Mucosa of gallbladder (tissue), 1 donor: ENCODE measurements at places on chromosomes 7 and 10. TPM values are rescaled to one million over a fixed set of nuclear protein-coding genes. Genes with fewer than 3 reads are reported as not detected.

- DNase-seq: peak; percentile 27
Observed at GRCh38 chr7:19117091-19117869, at the start of gene TWIST1. Gene TWIST1, minus strand, starts transcription at chr7:19117636. Its CDS starts 315 bp downstream, at chr7:19117321.

GRCh38 chr10:52488606-52489485 is 174.8 kb downstream of the DKK1 start:
- no peak for DNase-seq

DNA sequence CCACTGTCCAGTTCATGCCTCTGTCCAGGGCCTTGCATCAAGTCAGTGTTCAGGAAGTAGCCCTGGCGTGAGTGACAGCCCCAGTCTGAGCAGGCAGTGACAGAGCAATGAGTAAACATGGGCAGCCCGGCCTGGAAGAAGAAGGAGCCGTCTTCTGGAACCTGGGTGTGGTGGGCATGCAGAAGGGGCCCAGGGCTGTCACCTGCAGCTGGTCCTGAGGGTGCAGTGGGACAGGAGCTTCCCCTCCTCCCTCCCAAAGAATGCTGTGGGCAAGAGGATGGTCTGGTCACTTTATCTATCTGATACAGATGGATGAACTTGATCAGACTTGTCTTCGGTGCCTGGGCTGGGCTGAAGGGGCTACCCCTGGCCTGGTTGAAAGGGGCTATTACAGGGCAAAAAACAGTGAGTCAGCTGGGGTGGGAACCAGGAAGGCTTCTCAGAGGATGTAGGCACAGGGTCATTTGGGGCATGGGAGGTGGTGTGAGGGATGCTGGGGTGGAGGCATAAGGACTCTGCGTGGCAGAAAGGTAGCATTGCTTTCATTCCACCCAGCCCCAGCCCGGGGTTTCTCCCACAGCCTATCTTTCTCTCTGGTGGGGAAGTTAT is 42.7 kb upstream of the PPIF start:
- DNase-seq: no peak

DNA sequence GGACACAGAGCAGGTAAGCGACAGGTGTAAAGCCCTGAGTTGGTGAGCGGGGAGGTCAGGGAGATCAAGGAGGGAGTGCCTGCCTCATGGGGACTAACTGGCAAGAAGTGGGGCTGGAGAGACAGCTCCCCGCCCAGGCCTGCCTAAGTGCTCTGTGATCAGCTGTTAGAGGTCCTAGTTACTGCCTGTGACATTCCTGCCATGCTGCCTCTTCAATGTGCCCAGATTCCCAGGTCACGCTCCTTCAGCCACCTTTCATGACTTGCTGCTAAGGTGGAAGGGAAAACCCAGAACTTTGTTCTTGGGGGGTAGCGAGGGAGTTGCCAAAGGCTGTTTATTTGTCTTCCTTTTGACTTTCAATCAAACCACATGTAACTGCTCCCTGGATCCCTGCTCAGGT is 114.3 kb upstream of the ZNF438 start:
- no peak for DNase-seq

DNA sequence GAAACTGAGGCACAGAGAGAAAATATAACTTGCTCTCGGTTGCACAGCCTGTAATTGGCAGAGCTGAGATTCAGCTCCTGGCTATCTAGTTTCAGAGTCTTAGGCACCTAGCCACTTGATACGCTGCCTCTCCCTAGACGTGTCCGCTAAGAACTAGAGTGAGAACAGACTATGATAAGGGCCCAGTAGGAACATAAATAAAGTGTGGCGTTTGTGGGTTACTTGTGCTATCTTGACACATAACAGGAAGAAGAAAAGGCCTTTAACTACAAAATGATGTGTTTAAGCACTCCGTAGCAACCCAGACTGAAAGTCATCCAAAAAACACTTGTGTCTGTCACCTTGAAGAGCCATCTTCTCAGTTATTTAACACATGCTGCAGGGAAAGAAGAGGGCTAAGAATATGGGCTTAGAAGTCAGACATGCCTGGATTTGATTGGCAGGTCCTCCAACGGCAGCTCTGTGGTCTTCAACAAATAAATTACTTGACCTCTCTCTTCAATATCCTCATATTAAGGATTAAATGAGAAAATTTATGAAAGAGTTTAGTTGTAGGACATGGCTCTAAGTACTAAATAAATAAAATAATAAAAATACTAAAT is 96.2 kb downstream of the SGMS1 start:
- DNase-seq: no peak

GRCh38 chr7:123872908-123873307 is 27.9 kb downstream of the HYAL4 start:
- no peak for DNase-seq

DNA sequence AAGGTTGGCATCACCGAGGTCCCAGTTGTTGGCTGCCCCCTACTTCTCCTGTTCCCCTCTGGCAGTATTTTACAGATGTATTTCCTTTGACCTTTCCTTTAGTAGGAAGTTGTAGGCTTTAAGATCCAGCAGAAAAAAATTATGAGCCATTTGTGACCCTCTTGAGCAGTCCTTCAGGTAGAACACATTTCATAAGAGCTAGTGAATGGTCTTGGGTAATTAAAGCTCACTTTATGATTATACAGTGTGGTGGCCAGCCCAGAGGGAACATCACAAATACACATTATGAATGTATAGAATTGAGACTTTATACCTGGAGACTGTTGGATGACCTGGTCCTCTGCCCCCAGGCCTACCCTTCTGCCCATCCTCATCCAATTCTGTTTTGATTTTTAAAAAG is 57.0 kb downstream of the KAT6B start:
- no peak for DNase-seq

DNA sequence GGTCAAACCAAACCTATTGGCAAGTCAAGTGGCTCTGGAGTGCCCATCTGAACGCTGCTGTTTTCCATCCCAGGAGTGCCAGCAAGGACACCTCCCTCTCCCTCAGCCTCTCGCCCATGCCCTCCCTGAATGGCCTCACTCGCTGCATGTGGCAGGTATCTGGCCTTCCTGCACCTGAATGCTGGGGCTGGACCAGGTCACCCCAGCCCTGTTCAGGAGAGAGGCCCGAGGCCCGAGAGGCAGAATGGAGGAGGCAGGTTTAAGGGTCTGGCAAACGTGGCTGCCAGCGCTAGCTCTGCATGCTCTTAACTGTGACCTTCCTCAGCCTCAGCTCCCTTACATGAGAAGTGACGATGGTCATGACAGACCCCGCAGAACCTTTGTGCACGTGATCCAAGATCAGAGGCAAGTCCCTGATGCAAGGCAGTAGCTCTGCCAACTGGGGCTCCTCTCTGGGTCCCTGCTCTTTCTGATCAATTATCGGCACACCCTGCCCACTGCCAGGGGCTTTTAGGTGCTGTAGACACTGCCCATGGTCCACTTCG is 295.7 kb upstream of the ZMIZ1 start:
- no peak for DNase-seq

- DNase-seq: no peak
Observed at GRCh38 chr7:55214707-55215106, 150.4 kb upstream of the LANCL2 start.

DNA sequence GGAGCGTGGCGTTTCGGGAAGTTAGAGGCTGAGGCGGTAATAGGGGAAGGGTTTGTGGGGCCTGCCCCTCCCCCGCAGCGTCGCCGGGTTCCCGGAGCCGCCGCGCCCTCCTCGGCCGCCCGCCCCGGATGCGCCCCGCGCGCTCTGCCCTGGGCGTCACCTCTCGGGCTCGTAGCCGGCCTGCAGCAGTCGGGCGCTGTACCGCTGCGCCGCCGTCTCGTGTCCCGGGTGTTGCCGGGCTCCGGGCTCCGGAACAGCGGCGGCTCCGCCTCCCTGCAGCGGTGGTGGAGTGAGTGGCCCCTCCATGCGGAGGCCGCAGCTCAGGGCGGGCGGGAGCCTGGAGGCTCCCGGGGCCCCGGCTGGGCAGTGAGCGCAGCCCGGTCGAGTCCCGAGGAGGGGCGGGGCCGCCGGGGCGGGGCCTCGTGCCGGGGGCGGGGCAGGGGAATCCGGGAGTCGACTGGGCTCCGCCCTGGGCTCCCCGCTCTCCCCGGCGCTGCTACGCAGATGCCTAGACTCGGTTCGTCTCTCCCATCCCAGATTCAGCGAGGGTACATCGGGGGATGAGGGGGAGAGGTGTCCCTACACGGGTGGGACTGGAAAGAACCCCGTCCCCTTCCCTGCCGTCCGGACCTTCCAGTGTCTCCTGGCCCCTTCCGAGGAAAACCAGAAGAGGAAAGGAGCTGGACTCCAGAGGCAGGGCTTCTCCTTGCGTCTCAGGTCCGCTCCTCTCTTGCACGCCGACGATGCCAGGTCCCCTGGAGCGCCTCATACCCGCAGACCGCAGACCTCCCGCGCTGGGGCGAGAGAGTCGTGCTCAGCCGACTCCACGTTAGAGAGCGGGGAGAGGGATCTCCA is at the start of gene IMPDH1:
TSS of gene IMPDH1 (minus strand) at position 387 of the 855 bp plus-strand sequence. CDS start at position 306, 81 bp downstream.
- peak; percentile 86 for DNase-seq

DNA sequence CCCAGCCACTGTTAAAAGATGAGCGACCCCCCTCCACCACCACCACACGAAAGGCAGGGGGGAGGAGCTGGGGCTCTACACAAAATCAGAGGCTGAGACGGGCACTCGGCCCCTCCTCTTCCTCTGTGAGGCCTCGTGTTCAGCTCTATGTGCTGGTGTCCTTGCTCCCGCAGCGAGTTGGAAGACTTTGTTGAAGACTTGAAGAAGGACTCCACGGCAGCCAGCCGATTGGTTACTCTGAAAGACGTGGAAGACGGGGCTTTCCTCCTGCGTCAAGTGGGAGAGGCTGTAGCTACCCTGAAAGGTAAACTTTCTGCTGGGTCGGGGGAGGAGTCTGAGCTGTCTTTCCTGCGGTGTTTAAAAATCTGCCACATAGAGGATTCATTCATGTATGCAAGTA is 203.7 kb downstream of the ARHGAP21 start:
- no peak for DNase-seq

GRCh38 chr10:29895456-29895855 is 163.9 kb downstream of the JCAD start:
- DNase-seq: peak; percentile 55

- no peak for DNase-seq
Observed at GRCh38 chr10:68318331-68319059, 13.4 kb upstream of the HNRNPH3 start.

GRCh38 chr7:148699024-148699781 is 500 bp downstream of the CUL1 start:
- peak; percentile 44 for DNase-seq

DNA sequence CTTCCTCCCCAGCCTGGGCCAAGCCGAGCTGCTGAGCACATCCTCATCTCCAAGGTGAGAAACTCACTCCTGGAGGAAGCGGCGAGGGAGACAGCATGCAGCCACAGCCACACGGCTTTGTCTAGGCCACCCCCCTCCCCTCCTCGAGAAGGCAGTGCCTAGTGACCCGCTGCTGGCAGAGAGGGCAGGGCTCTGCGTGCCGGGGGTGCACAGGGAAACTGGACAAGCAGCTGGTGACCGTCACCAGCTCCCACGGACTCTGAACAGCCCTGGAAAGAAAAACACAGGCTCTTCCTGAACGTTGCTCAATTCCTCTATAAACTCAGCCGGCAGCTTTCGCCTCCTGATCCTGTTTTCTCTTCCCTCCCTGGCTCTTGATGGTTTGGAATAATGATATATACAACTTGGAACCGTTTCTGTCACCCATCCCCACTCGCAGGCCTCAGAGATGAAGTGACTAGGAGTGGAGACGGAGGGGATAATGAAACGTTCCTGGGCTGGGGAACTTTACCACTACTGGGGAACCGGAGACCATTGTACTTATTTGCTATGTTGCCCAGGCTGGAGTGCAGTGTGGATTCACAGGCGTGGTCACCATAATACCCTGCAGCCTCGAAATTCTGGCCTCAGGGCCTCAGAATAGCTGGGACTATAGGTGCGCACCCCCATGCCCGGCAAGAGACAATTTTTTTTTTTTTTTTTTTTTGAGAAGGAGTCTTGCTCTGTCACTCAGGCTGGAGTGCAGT is 19.3 kb downstream of the PAPOLB start:
- peak; percentile 32 for DNase-seq

DNA sequence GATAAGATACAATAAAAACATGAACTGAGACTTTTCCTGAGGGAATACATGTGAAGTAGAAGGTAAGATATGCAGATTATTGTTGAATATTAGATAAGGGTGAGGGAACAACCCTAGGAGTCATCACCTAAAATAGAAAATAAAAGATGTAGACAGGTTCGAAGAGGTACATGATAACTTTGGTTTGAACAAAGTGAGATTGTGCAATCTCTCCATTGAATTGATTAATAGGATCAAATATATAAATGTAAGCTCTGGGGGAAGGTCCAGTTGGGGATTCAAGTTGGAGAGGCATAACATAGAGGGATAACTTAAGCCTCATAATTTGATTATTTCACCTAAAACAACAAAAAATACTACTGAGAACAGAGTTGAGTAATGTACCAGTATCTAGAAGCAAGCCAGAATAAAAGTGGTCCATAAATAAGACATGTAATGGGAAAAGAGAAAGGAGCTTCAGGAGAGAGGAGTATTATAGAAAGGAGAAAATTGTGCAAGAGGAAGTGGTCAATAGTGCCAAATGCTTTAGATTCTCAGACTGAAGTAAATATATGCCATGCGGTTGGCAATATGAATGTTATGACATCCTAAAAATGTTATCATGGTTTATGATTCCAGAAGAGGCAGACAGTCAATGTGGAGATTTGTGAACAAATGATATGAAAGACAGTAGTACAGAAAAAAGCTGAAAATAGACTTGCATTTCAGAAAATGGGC is 282.3 kb upstream of the CHRM2 start:
- no peak for DNase-seq

- no peak for DNase-seq
Observed at GRCh38 chr10:52420656-52421055, 106.6 kb downstream of the DKK1 start.

DNA sequence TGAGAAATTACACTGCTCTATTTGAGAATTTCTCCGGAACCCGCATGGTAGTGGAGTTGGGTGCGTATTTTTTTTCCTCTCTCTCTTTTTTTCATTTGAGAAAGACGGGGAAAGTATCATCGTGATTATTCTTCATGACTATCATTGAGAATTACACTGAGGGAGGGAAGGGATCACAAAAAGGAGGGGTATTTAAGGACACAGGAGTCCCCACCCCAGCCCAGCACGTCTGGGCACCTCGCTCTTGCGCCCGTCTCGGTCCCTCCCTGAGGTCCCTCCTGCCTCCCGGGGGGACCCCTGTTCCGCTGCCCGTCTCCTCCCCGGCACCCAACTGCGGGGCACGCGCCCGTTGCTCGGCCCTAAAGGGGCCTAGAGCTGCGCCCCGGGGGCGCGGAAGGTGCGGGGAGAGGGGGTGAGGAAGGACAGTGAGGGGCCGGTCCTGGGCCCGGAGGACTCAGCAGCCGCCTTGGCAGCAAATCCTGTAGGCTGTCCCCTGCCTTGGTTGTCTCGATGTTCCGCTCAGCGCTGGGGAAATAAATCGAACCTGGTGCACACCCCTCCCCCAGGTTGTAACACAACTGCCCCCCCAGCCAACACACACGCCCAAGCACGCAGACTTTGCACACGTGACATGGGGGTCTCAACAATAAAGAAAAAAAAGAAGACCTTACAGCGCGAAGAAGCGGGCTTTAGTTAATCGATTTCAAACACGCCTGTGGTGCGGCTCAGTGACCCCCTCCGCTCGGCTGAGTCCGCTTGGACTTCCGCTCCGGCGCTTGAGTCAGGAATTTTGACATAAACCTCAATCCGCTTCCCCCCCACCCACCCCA is 18.6 kb upstream of the GATA3 start:
- no peak for DNase-seq

DGKI gene
- 3.1 TPM for total RNA-seq

ETV1 gene
- 136 TPM for total RNA-seq

WDR86 gene
- 2.9 TPM for total RNA-seq

RET gene
- total RNA-seq: 1.6 TPM

MKX gene
- 5.2 TPM for total RNA-seq

PNLIPRP1 gene
- 2.1 TPM for total RNA-seq

PDCD11 gene
- total RNA-seq: 19.5 TPM
